ENCODE measurements at places on chromosomes 11 and 22.

- DNase-seq = no peak
Measured at GRCh38 chr11:113085446-113085845, 124.2 kb downstream of the NCAM1 start.

DNA sequence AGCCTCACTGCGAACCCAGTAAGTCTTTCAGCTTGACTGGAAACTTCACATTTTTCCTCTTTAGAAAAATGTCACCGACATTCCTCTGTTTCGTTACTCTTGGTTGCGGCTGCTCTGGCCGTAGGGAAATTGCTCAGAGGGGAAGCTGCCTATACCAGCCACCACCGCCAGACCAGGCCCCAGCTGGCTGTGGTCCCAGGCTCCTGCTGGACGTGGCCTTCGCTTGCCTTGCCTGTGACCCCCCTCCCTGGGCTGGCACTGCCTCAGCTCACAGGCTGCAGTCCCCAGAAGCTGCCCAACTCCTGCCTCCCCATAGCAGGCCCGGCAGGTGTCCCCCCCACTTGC is 197.8 kb downstream of the MN1 start:
- DNase-seq = no peak

DNA sequence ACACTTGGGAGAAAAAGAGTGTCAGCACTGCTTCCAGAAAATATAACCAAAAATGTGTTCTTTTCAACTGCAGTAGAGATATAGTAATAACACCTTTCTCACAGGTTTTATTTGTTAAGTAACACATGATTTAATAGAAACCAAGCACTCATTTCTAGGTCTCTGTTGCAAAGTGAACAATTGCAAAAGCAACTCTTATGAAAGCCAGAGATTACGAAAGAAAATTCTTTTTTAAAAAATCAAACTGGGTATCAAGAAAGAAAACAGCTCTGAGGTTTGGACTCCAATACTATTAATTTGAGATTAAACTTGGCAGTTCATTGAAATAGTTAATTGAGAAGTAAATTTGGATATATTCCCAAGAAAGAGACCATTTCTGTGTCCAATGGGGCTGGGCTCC is 9.8 kb upstream of the XKR3 start:
- no peak for DNase-seq

DNA sequence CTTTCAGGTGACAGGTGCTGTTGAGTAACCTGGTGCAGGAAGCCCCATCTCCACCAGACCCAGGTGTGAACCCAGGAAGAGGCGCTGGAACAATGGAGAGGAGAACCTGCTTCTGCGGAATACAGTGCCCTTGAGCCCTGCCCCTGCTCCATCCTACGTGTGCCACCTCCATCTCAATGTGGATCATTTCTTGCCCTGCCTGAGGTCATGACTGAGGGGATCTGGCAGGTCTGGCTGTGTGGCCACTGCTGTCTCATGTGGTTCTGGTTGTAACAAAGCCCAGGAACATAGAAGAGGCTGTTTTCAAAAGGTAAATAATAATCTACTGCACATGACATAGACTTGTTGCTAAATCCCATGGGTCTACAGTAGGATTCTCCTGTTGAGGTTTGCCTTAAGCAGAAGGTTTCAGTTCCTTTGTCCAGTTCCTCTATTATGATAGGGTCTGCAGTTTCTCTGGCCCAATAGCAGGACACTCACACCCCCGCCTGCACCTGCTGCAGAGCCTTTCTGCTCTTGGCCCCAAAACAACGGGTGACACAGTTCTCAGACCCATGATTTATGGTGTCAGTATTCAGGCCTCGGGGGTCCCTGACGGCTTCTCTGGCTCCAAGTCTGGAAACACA is 113.5 kb upstream of the IGLL5 start:
- DNase-seq = no peak

DNA sequence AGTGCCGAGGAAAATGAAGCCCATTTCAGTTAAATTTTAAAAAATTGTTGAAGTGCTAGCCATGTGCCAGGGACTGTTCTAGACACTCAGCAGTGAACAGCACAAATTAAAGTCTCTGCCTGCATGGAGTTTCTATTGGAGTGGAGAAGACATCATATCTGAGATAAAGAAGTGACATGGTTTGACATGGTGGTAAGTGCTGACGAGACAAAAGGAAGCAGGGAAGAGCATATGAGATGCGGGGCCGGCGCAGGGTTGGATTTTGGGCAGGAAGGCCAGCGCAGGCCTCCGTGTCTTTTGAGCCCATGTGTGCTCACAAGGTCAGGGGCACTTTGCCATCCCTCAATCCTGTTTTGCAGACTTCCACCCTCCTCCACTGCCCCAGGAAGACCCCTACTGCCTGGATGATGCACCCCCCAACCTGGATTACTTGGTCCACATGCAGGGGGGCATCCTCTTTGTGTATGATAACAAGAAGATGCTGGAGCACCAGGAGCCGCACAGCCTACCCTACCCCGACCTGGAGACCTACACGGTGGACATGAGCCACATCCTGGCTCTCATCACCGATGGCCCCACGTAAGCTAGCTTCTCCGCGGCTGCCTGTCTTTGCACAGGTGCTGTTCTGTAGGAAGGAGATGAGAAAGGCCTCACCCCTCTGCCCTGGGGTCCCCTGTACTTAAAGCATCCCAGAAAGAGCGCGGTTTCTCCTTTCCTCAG is 29.6 kb downstream of the AMPD3 start:
- DNase-seq = no peak

DNA sequence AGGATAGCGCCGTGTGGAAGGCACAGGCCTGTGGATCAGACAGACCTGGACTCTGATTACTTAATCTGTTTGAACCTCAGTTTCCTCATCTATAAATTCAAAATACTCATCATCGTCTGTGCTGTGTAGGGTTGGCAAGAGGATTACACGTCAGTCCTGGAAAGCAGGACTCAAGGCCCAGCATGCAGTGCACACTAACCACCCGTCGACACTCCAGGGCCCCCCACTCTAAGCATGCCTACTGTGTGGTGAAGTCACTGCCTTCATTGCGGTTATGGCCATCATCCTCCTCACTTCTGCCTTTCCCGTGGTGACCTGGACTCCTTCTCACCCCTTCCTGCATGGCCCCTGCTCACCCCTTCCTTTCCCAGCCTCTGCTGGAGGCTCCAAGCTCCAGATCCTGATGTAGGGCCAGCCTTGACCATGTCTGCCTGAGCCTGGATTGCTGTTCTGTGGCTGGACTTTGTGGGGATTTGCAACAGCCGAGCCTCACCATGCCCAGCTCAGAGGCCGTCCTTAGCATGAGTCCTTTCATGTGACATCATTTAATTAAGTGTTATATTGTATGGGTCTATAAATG is 1158.0 kb downstream of the TBC1D22A start:
- DNase-seq = no peak

DNA sequence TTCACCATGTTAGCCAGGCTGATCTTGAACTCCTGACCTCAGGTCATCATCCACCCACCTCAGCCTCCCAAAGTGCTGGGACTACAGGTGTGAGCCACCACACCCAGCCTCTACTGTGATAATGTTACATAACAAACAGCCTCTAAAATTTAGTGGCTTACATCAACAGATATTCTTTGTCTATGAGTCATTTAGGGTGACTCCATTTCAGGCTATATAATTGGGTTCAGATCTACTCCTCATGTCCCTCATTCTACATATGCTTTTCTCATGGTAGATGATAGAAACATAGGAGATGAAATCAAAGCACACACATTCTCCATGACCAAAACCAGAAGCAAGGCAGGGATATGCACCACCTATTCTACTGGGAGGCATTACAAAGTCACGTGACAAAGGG is 72.7 kb downstream of the SIK2 start:
- DNase-seq = no peak

- DNase-seq = no peak
Measured at GRCh38 chr11:78664636-78665035, 90.0 kb upstream of the NARS2 start.

DNA sequence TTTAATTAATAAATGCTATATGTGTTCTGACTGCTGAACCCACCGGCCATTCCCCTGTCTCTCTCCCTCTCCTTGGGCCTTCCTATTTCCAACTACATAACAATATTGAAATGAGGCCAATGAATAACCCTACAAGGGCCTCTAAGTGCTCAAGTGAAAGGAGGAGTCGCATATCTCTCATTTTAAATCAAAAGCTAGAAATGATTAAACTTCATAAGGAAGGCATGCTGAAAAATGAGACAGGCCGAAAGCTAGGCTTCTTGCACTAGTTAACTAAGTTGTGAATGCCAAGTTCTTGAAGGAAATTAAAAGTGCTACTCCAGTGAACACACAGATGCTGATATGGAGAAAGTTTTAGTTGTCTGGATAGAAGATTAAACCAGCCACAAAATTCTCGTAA is 109.2 kb downstream of the TSPAN18 start:
- DNase-seq = no peak

DNA sequence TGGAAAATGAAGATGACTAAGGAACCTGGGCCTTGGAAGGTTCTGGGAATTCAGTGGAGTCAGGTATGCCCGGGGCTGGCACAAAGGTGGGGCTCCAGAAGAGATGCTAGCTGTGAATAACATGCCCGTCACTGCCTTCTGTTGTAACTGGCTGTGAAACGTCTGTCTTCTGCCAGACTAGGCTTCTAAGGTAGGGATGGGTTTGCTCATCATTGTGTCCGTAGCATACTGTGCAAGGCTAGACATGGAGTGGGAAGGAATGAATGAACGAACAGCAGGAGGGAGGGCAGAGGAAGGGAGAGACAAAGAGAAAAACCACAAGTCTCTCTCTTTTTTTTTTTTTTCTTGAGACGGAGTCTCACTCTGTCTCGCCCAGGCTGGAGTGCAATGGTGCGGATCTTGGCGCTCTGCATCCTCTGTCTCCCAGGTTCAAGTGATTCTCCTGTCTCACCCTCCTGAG is 327.4 kb downstream of the MN1 start:
- no peak for DNase-seq

Measured in nephron progenitor cell (in vitro differentiated cells).